ENCODE measurements at places on chromosomes 4 and X.

DNA sequence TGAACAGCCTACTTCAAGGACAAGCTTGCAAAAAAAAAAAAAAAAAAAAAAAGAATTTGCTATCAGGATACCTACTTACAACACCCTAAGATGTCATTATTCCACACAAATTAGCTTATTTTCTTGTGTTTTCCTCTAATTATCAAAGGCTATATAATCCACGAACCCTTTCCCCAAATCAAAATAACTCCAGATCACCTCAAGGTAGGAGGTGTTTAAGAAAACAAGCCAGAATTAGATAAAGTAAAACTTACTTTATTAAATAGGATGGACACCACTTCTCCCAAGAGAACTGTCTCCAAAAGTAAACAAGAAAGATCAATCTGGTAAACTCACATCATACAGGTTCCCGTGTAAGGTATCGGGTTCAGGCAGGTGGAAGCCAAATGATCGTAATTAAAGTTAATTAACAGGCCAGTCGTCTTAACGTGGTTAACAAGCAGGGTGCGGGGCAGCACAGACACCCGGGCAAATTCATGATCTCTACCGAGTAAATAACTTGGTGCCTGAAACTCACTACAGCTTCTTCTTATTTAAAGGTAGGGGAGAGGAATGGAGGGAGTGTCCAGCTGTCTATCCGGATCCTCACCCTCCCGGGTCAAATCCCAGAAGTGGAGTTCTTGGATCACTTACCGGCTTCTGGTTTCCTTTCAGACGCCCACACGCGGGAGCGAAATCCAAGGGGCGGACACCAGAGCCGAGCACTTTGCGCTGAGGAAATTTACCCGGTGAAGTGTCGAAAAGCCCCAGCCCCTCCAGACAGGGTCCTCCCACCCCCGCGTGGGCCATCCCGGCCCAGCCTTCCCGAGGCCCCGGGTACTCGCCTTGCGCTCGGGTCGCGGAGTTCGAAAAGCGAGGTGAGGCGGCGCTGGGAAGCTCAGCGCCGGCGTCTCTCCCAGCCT, 708 bp downstream of the ARAP2 start:
- DNase-seq = no peak

DNA sequence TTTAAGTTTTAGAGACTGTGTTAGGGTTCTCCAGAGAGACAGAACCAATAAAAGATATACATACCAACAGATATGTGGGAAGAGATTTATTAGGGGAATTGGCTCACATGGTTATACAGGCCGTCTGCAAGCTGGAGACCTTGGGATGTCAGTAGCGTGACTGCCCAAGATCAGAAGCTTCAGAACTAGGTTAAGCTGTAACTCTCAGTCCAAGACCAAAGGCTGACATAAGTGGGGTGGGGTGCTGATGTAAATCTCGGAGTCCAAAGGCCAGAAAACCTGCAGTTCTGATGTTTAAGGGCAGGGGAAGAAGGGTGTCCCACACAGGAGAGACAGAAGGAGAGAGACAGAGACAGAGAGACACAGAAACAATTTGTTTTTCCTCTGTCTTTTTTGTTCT, 10.5 kb downstream of the CLDN34 start:
- no peak for DNase-seq

DNA sequence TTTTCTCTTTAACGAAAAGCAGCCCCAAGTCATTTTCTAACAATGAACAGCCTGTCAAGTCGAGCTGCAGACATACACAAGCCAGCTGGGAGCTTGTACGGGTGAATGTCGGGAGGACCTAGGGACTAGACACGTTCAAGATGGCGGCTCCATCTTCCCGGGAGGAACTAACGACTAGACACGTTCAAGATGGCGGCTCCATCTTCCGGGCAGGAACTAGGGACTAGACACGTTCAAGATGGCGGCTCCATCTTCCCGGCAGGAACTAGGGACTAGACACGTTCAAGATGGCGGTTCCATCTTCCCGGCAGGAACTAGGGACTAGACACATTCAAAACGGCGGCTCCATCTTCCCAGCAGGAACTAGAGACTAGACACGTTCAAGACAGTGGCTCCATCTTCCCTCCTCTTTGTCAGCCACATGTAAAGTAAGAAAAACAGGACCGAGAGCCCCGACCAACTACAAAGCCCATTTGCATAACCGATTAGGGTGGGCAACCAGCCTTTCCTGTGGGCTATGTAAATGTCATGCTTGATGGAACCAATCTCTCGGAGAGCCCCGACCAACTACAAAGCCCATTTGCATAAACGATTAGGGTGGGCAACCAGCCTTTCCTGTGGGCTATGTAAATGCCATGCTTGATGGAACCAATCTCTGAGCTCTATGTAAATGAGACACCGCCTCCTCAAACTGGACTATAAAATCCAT, 175.5 kb downstream of the DHRSX start:
- no peak for DNase-seq

GRCh38 chrX:129631849-129632248, 22.9 kb downstream of the APLN start:
- DNase-seq = no peak

- no peak for DNase-seq
Measured at GRCh38 chrX:78545233-78545632, 113.9 kb downstream of the RTL3 start.

DNA sequence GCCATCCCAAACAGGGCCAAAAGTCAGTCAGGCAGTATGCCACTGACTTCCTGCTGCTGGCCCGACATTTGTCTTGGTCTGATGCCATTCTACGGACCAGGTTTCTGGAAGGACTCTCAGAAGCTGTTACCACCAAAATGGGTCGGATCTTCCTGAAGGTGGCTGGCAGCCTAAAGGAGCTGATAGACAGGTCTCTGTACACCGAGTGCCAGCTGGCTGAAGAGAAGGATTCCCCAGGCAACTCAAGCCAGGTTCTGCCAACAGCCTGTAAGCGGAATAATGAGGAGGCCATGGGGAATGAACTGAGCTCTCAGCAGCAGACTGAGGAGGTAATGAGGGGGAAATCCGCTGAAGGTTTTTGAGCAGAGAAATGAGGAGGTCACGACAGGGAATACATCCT, 95.7 kb downstream of the RTL9 start:
- DNase-seq = no peak

DNA sequence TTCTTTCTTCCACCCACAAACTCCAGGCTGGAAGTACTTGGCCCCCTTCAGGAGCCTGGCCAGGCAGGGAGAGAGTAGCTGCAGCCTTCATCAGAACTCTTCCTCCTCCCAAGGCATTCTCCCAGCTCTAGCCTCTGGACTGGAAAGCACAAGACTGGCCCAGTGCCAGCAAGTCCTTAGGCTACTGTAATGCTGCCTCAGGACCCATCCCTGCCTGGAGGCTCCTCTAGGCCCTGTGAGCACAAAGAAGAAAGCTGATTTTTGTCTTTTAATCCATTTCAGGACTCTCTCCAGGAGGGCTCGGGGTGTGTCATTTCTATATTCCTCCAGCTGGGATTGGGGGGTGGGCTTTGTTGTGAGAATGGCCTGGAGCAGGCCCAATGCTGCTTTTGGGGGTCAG, 10.8 kb downstream of the AWAT2 start:
- no peak for DNase-seq

DNA sequence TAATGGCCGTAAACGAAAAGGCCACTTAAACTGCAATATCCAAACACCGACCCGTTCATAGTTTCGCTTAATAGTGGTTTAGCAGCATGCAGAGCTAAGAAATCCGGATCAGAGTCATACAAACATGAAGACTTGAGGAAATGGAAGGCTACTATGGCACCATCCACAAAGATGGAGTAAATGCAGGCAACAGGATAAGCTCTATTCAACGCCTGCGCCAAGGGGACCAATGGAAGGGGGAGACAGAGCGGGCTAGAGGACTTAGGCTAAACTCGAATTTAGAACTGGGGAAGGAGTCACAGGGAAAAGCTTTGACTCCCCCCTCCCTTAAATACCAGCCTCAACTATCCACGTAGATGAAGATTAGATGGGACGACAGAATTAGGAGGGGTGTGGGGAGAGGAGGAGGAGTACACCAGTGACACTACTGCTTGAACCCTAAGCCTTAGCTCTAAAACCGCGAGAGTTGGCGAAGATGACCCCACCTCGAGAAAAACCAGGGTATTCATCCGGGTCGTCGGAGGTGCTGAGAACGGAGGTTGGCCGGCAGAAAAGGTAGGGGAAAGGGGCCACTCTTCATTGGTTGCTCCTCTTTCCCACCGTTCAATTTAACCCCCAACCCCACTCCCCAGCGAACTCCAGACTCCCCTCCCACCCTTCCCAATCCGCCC, 3.5 kb downstream of the HUWE1 start:
- no peak for DNase-seq

- no peak for DNase-seq
Measured at GRCh38 chr4:78320349-78320935, 231.1 kb upstream of the ANXA3 start.

- no peak for DNase-seq
Measured at GRCh38 chr4:84804136-84804535, 162.4 kb downstream of the WDFY3 start.

GRCh38 chr4:150501009-150501727, 80.8 kb upstream of the MAB21L2 start:
- DNase-seq = peak; percentile 56

GRCh38 chr4:147975325-147975724, 243.4 kb downstream of the ARHGAP10 start:
- no peak for DNase-seq

DNA sequence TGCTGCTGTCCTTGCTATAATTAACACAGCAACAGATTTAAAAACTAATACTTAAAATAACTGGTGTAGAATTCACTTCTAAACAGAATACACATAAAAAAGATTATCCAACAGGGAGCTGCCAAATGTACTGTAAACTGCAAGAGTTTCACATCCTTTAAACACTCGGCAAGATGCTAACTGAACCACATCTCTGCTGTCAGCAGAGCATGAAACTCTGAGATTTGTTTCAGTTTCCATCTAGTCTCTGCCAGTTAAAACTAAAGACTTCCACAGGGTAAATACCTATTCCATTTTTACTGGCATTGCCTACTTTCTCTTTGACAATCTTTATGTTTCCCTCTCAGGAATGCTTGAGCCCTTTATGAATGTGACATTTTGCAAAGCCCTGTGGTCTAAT, 127.7 kb downstream of the SLC7A11 start:
- DNase-seq = peak; percentile 9

- no peak for DNase-seq
Measured at GRCh38 chrX:49970674-49971073, 48.3 kb downstream of the CLCN5 start.

GRCh38 chrX:48938721-48939425, 18.5 kb downstream of the OTUD5 start:
- no peak for DNase-seq

DNA sequence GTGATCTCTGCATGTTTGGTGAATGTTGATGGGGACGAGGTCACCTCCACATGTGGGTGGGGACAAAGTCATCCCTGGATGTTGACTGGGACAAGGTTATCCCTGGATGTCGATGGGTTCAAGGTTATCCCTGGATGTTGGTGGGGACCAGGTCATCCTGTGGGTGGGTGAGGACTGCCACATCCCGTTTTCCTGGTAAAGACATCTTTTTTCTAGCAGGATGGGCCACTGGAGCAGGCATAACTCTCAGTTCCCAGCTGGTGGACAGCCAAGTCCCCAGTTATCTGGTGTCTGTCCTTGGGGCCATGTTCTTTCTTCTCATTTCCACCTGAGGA, 28.3 kb upstream of the PLCXD1 start:
- DNase-seq = no peak

DNA sequence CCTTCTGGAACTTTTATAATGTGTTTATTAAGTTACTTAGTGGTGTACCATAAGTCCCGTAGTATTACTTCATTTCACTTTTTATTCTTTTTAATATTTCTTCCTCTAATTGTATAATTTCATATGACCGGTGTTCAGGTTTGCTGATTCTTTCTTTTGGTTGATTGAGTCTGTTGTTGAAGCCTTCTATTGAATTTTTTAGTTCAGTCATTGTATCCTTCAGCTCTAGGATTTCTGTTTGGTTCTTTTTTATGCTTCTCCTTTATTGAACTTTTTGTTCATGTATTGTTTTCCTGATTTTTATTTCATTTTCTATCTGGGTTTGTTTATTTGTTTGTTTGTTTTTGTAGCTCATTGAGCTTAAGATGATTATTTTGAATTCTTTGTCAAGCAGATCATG, 8.8 kb downstream of the CEP44 start:
- DNase-seq = no peak

DNA sequence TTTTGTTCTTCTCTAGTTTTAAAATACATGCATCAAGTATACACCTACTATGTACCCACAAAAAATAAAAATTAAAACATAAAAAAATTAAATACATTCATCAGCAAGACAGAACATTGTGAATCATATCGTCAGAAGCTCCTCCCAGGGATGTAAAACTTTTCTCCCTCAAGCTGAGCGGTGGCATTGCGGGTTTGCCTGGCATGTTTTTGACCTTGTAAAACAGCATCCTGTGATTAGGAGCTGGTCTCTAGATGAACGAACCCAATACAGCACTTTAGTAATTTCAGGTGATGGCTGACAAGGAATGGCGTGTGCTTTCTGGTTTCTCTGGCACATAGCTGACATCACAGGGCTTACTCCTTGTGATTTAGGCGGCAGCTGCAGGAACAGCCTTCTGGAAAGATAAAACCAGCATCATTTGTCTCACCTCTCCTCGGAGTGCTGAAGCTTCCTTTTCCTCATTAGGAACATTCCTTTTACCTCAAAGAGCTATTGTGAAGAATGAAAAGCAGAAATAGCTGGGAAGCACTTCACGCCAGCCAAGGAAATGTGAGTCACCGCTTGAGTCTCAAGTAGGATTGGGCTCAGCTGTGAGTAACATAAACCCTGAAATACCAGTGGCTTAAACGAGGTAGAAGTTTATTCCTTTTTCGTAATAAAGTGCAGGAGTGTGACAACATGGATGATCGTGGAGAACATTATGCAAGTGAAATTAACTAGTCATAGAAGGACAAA, 44.3 kb downstream of the NYX start:
- DNase-seq = peak; percentile 81

- DNase-seq = no peak
Measured at GRCh38 chr4:13054420-13054970, 429.6 kb downstream of the RAB28 start.

GRCh38 chr4:10395971-10396580, 61.1 kb downstream of the ZNF518B start:
- no peak for DNase-seq

- no peak for DNase-seq
Measured at GRCh38 chr4:88276952-88277710, 7.2 kb downstream of the PPM1K start.

GRCh38 chr4:88063634-88064296, 56.3 kb downstream of the PKD2 start:
- no peak for DNase-seq

DNA sequence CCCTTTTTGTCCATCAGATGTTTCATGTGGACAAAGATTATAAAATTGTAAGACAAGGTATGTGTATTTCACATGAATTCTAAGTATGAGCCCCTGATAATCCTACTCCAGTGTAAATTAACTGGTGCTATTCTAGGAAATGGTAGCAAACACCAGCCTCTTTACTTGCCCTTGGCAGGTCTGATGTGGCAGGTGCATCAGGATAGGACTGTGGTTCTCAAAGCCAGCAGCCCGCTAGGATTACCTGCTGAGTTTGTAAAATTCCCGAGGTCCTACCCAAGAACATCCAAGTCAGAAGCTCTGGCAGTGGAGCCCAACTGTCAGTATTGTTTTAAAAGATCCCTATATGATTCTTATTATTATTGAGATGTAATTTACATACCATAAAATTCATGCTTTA, 174.0 kb upstream of the ANXA3 start:
- DNase-seq = no peak

GRCh38 chr4:10015140-10015753, 6.0 kb downstream of the SLC2A9 start:
- DNase-seq = no peak

All from epithelial cell of proximal tubule (primary cell).